ENCODE measurements at places on chromosomes 1 and 21.
A peak's percentile ranks its signal among the peaks of the same experiment; 100 is the strongest.

DNA sequence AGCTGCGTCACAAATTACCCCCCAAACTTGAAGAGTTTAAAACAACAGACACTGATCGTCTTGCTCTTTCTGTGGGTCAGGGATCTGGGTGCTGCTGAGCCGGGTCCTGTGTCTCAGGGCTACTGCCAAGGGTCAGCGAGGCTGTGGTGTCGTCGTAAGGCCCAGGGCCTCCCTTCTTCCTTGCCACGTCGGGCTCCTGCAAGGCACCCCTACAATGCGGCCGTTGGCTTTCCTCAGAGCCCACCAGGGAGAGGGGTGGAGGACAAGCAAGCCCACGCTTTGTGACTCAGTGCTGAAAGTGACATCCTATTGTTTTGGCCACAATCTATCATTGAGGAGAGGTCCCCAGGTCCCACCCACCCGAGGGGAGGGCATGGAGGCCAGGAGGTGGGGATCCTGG, 7.7 kb upstream of the FBLIM1 start:
- no peak for DNase-seq

GRCh38 chr1:193681422-193681821, 495.0 kb upstream of the B3GALT2 start:
- no peak for DNase-seq

DNA sequence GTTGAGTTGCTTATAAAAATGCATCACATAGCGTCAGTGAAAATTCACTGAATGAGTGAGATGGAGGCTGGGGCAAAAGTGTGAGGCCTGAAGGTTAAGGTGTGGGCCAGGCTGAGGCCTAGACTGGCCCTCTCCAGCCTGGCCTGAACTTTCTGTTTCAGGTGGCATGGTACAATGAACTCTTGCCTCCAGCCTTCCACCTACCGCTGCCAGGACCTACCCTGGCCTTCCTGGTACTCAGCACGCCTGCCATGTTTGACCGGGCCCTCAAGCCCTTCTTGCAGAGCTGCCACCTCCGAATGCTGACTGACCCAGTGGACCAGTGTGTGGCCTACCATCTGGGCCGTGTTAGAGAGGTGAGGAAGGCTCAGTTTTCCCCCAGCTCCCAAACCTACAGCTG, 7.1 kb downstream of the MMACHC start:
- no peak for DNase-seq

DNA sequence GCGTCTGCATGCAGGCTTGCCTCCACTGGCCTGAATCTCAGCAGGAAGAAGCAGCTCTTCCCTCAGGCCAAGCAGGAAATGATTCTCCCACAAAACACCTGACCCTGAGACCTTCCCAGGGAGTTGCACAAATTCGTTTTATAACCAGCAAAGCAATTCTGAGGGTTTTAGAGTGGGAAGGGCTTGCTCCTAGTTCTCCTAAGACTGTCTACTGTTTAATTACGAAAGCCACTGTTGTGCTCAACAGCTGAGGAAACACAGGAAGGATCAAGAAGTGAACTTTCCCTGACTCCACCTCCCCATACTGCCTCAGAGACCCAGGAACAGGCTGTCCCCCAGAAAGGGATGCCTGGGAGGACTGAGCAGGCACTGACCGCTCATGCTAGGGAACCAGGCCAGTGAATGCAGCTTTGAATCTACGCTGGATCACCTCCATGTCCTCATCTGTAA, 37.0 kb upstream of the PUM1 start:
- peak; percentile 49 for DNase-seq

GRCh38 chr1:78645723-78646122, 3.9 kb upstream of the IFI44 start:
- no peak for DNase-seq

GRCh38 chr1:162040657-162041056, 17.0 kb upstream of the OLFML2B start:
- no peak for DNase-seq

DNA sequence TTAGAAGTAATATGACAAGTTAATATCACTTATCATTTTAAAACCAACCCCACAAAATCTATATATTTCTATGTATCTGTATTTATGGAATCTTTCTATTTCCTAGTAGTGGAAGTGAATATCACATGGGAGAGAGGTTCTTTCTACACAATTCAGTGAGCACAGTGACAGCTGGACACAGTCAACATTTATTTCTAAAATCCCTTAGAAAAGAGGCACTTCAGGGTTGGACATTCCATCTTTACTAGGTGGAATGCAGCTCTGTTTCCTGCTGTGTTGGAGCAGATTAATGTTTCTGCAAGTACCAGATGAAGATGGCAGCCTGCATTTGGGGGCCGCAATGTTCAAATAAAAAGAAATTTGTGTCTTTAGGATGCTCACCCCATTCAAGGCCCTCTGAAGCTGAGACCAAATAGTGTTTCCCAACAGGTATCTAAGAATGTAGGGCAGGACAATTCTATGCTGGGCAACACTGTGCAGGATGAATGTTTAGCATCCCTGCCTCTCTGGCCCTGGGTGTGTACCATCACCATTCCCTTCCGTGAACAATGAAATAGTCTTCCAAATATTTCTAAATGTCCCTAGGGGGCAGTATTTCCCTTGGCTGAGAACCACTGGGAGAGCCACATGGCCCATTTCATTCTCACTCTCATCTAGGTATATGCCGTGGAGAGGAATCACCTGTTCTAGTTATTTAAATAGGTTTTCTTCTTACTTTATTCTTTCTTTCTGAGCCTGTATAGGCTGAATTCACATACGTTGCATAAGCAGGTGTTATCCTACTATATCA, 394.8 kb downstream of the PRDM2 start:
- no peak for DNase-seq

- no peak for DNase-seq
Measured at GRCh38 chr1:211492511-211493132, 660 bp upstream of the RD3 start.

DNA sequence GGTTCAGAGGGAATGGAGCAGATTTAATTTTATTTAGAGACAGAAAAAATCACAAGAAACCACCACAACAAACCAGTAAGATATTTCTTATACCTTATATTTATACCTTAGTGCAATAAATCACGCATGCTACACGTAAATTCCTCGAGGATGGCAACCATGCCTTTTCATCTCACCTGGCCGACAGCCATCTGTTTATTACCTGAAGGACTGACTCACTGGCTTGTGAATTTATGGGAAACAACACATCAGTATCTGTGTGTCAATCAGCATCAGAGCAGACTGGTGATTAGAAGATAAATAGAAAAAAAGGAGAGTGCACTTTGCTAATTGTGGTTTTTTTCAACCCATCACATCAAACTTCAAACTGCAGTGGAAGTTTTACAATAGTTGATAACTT, 58.4 kb downstream of the S1PR1 start:
- no peak for DNase-seq

- DNase-seq = no peak
Measured at GRCh38 chr1:23718482-23718881, 24.8 kb upstream of the ELOA start.

DNA sequence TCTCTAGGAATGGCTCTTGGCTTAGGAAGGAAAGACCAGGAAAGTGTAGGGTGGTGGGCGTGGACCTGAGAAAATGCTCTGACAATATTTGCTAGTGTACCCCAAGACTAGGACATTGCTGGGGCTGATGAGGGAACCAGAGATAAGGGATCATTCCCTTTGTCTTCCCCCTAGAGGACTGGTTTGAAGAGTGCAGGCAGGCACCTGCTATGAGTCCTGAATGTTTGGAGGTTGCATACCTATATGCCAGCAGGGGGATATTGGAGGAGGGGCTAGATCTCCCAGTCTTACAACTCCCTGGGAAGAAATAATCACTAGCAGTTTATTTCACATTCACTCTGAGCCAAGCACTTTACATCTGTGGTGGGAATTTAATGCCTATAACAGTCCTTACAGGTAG, 6.0 kb upstream of the BCL10 start:
- no peak for DNase-seq

- DNase-seq = no peak
Measured at GRCh38 chr1:145720556-145720877, 1.2 kb downstream of the CD160 start.

DNA sequence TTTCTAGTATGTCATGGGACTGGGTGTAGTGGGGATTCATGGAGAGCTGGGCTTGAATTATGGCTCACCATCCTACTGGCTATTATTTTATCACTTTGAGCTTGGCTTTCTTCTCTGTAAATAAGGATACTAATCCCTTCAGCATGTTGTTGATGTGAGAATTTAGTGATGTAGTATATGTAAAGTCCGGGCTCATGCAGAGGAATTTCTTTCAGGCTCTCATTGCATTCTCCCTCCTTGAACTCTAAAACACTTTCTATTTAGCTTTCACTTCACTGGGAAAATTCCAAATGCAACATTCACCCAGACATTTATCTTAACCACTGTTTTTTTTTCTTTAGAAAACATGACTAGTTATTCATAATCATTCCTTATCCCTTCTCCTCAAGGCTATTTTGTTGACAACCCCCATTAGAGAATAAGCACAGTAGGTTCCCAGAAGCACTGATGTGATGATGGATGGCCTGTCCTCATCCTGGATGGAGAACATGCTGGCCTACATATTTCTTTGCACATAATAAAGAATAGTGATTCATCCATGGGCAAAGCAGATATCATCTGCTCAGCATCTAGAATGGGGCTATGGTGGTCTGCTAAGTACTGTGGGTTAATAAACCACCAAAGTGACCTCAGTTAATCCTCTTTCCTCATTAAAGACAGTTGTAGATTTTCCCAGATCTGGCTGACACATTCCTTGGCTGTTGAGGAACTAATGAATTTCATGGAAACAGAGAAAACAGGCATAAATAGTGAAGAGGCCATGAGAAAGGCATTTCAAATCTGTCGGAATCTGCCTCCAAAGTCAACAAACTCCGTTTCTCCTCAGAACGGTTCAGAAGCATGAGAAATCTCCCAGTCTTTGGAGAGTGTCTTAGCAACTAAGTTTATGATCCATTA, 68.0 kb upstream of the CYP2J2 start:
- DNase-seq = no peak

- no peak for DNase-seq
Measured at GRCh38 chr1:87358219-87358618, 29.5 kb downstream of the LMO4 start.

GRCh38 chr1:1906185-1907097, 8.6 kb upstream of the CALML6 start:
- peak; percentile 96 for DNase-seq

GRCh38 chr21:24895885-24896734, 711.2 kb downstream of the MRPL39 start:
- DNase-seq = no peak

DNA sequence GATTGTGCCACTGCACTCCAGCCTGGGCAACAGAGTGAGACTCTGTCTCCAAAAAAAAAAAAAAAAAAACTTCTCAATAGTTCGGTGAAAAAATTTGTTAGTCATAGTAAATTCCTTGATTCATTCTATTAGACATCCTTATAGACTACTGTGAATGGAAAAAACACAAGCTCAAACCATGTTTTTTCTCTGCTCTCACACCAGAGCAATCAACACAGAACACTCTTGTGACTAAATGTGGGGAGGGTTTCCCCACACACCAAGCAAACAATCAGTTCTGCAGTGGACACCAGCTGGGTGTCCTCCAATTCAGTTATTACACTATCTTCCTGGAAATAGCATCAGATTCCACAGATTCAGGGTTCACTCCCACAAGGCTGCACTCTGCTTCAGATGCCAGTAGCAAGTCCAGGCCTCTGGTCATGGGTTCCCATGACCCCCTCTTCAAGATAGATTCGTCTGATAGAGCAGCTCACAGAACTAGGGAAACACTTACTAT, 69.1 kb upstream of the TEKT2 start:
- no peak for DNase-seq

DNA sequence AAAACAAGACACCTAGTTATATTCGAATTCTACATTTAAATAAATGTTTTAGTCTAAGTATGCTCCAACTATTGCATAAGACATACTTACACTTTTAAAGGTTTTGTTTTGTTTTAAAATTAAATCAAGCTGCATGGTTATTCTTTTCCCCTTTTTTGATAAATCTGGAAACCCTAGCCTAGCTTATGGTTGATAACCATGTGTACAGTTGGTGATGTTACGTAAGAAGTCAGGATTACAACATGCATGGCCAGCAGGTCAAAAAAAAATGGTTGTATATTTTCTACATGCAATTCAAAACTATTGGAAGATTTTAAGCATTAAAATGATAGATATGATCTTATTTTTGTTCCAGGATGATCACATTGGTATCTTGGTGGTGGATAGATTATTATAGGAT, 1600.6 kb downstream of the PLA2G4A start:
- DNase-seq = no peak

- no peak for DNase-seq
Measured at GRCh38 chr1:18957532-18958300, 1.2 kb upstream of the IFFO2 start.

DNA sequence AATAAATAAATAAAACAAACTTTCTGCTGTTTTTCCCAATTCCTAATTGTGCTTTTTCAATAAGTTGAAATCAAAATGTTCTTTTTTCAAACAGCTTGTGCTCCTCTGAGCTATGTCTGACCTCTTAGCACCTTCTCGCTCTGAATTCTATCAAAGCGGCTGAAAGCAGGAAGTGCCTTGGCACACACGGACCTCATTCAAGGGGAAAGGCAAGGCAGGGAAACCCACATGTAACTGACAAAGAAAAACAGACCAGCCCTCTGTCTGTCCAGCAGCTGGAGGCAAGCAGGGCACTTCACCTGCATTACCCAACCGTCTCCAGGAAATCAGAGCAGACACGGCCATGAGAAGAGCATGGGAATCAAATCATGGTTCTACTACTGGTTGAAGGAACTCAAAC, 56.7 kb downstream of the PLPP3 start:
- DNase-seq = no peak

DNA sequence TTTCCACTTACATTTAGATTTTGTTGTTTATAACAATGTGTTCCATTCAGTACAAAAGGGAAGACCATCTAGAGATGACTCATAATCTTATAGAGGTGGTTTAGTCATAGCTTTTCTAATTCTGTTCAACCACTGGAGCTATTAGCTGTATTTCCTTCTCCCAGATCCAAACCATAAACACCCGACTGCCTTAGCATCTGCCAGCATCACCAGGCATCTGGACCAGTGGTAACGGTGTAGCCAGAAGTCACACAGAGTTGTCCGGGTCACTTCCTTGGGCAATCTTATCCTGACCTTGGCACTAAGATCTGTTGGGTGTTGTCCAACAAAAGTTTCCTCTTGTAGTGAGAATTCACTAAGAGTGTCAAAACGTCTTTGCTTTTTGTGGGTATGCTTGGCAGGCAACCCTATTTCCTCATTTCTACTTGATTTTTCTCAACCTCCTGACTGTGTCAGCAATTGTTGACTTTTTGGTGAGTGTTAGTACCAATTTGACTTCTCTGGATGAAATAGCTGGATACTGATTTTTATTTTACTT, 372.1 kb upstream of the B3GALT2 start:
- peak; percentile 30 for DNase-seq

All from lower leg skin (tissue), 4 donors.